ENCODE measurements at places on chromosomes 5 and 9.

DNA sequence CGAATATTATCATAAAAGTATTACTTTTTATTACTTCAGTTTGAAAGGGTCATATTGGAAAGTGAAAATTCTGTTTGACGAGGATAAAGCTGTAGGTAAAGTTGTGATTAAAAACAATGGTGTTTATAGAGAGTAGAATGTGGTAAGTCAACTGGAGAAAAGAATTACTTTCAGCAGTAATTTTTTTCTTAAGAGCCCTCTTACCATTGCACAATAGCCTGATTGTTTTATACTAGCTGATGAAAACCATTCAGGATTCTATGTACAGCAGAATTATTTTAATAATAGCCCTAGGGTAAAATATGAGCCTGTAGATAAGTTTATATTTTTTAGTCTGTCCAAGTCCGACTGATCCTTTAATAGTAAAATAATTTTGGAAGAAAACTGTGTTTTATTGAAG is 16.6 kb downstream of the CDC42SE2 start:
- no peak for DNase-seq

DNA sequence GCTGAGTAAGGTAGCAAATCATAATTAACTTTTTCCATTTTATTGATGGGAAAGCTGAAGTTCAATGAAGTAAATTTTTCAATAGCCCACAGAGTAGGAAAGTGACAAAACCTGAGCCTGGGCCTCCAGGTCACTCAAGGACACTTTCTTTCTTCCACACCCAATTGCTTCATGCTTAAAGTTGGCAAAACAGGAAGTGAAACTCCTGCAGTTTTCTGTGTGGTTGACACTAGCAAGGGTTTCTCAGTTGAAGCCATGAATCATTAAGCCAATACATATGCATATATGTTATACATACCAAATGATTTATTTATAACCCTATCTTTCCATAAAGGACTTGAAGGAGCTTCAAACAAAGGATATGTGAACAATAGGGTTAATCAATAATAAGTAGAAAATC is 13.9 kb downstream of the TLR4 start:
- peak; percentile 47 for DNase-seq

DNA sequence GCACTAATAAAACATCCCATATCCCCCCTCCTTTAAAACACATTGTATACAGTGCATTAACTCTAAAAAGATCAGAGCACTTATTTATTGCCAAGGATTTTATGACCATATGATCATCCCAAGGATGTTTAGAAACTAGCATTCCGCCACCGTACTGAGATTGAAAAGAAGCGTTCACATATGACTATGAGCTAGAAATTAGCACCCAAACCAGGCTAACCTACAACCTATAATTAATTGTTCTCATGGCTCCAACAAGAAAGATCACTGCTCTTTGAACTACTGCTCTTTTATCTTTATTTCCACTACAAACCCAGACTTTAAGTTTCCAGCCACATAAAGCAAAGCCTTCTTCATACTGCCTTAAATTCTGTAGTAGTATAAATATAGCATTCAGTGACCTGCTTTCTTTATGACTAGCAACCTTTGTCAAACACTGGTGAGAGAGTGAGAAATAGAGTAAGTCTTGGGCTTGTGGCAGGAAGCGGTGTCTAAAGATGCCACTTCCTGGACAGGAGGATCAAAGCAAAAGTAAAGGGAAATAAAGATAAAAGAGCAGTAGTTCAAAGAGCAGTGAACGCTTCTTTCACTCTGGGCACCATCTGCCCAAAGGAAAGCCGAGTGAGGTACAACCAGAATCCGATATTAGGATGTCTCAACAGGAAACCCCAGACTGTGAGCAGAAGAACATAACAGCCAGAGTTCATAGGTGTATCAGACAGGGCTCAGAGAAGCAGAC is 151.1 kb upstream of the ERCC6L2 start:
- no peak for DNase-seq

DNA sequence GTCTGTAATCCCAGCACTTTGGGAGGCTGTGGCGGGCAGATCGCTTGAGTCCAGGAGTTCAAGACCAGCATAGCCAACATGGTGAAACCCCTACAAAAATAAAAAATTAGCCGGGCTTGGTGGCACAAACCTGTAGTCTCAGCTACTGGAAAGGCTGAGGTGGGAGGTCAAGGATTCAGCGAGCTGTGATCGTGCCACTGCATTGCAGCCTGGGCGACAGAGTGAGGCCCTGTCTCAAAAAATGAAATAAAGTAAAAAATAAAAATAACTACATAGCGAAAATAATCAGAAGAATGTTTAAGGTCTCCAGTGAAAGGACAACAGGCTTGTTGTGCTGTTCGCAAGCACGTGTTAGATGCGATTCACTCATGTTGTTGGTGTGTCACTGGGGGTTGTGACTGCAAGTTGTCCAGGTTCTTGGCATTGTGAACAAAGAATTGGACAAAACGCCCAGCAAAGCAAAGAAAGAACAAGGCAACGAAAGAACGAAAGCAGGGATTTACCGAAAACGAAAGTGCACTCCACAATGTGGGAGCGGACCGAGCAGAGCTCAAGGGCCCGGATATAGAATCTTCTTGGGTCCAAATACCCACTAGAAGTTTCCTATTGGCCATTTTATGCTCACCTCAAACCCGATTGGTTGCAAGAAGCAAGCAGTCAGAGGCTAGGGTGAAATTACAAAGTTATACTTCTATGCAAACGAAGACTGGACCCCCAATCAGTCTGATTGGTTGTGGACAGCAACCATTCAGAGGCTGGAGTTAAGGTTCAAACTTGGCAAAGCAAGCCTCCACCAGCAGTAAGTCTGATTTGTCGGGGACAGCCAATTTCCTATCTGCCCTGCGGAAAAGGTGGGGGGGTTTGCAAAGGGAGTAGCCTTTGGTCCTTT is 844 bp upstream of the MCCC2 start:
- peak; percentile 25 for DNase-seq

- DNase-seq, result no peak
These were observed 689.4 kb upstream of the WWC1 start for GRCh38 chr5:167602067-167602466.

DNA sequence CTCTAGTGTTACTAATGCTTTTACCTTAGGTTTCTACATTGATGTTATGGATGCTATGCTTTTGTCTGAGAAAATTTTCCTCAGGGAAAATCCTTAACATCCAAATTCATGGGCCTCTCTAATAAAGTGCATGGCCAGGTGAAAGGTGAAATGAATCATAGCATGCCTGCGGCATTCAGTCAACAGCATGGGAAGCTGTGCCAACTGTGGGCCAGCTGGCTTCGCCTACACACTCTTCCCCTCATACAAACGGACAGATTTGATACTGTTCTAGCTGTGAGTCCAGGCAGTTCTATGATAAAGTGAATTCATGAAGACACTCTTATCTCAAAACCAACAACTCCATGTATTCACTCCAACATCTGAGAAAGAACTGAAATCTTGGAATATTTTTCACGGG is 374.1 kb downstream of the PLK2 start:
- no peak for DNase-seq

DNA sequence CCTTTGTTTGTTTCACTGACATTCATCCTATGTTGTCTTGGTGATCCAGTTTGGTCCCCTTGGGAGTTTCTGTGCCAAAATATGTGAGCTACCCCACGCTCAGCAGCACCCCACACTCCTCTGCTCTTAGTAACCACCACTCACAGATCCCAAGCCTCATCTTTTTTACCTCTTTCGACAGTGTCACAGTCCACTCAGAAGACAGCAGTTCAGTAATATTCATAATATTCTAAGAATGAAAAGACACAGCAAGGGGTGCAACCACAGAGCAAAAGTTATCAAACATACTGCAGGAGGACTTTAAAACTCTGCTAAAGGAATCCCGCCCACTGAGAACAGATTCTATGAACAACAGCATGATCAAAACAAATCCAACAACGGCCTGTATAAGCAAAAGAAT is 28.2 kb downstream of the RNF130 start:
- peak; percentile 76 for DNase-seq

DNA sequence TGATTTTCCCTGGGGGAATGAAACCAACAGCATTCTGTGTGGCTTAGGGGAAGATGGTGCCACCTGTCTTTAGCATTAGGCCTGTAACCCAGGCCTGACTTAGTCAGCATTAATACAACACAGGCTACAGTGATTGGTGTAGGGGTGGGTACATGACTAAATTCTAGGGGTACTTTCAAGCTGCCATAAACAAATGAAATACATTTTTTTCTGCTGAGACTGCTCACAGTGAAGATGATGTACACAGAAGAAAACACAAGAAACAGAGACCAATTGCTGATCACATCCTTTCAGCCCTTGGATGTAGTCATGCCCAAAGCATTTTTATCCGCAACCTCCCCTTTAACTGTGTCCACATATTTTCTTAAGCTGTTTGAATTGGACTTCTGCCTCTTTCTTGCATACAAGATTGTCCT is 527.2 kb downstream of the KCTD16 start:
- DNase-seq, result peak; percentile 96

DNA sequence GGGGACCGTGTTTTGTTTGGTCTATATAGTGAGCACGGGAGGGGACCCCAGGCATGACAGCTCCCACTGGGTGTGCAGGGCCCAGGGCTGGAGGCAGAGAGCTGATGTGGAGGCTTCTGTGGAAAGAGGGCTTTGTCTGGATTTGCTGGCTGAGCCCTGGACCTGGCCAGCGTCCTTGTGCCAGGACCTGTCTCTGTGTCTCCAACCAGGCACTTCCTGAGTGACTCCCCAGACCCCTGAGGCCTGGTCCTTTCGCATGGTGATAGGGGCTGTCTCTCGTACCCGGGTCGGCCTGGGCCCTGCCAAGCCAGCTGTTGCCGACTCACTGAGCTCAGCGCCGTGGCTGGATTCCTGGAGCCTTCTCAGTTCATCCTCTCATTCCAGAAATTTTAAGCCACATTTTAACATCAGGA is 77.6 kb downstream of the ADAMTS2 start:
- peak; percentile 60 for DNase-seq

- no peak for DNase-seq
These were observed 356.0 kb upstream of the ISL1 start for GRCh38 chr5:51027271-51027670.

GRCh38 chr5:36481454-36482120 is 124.8 kb upstream of the SLC1A3 start:
- no peak for DNase-seq

GRCh38 chr9:71647094-71647591 is 121.2 kb downstream of the CEMIP2 start:
- DNase-seq, result peak; percentile 68

GRCh38 chr5:92923885-92924284 is 657.1 kb downstream of the NR2F1-AS1 start:
- no peak for DNase-seq

- DNase-seq, result no peak
These were observed 74.4 kb upstream of the EQTN start for GRCh38 chr9:27371382-27371781.

- peak; percentile 19 for DNase-seq
These were observed 33.6 kb upstream of the NFIB start for GRCh38 chr9:14347406-14348122.
